AG04449 (cell line): ENCODE measurements at places on chromosomes 2 and 18.

DNA sequence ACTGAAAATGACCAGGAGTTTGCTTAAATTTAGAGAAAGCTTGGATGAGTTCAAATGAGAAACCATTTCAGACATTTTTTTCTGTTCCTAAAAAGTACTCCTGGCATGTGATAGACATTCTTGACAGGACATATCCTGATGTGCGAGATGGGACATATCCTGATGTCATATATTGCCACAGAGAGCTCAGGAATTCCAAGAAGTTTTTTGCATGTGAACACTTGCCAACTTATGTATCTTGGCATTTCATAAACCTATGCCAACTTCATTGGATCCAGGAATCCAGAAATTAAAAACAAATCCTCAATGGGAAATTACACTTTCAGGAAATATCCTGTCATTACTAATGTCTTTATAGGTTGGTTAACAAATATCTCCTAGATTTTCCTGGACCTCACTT lies 2.9 kb upstream of the SERPINB3 start:
- no peak for DNase-seq

DNA sequence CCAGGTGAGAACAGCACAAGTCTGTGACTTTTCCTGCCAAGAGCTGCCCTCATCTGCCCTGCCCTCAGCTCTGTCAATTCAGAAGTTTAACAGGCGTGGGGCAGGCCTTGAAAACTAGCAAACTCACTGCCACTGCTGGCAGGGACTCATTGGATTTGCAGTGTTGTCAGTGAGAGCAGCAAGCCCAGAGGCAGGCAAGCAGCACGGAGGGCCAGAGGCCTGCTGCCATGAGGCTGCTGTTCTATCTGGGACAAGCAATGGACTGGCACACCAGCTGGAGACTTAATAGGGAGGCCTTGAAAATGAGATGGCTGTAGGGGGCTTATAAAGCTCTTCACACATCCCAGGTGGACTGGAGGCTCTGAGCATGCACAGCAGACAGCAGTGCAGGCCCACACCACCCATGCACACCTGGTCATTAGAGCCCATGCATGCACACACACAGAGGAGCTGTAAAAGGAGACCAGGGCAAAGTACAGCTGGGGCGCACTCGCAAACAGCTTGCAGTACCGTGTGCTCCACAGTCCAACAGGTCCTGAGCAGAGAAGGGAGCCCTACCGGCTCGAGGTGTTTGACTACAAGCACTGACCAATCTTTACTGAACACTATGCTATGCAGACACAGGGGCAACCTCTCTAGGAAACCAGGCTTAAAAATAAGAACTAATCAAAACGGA lies 28.7 kb downstream of the MGAT4A start:
- no peak for DNase-seq

- DNase-seq: no peak
Measured at GRCh38 chr2:6818012-6818411, 47.7 kb downstream of the CMPK2 start.

DNA sequence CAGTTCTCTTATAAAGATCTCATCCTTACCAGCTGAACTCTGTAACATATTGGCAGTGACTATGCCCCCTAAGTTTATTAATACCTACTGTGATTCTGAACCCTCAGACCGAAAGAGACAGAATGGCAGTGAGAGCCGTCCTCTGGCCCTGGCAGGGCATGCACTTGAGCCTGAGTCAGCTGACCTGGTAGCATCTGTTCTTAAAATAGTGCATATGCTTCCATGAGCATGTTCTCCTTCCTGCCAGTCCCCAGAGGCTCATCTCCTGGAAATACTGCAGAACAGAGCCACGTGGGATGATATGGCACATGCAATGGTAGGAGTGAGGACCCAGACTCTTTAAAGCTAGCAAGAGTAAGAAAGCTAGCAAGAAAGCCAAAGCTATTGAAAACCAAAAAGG lies 59.0 kb downstream of the RASGRP3 start:
- DNase-seq: no peak

DNA sequence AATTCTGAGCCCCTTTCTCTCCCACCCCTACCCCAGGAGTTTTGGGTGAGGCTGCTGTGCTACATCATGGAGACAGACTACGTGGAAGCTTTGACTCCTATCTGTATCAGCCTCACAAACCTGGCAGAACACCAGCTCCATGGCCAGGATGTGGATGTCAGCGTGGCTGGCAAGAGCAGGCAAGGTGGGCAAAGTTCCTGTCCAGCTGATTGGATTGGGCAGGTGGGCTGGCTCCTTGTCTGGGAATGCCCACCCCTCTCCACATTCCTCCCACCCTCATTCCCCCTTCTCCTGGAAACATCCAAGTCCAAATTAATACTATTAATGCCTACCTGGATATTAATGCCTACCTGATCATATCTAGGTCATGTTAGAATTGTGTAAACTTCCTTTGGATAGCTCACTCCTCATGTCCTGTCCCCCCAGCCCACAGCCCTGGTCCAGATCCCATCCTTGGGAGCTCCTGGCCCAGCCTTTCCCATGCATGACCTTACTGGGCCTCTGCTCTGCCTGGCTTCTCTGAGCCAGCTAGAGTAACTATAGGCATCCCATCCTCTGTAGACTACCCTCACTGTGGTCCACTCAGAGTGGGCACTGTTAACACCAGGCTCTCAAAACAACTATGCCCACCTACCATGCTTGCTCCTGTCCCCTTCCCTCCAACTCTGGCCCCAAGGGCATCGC lies 24.1 kb downstream of the MROH2A start:
- no peak for DNase-seq

- DNase-seq: no peak
Measured at GRCh38 chr18:9826685-9827084, 59.1 kb upstream of the TXNDC2 start.

- no peak for DNase-seq
Measured at GRCh38 chr2:15265889-15266288, 295.2 kb downstream of the NBAS start.

DNA sequence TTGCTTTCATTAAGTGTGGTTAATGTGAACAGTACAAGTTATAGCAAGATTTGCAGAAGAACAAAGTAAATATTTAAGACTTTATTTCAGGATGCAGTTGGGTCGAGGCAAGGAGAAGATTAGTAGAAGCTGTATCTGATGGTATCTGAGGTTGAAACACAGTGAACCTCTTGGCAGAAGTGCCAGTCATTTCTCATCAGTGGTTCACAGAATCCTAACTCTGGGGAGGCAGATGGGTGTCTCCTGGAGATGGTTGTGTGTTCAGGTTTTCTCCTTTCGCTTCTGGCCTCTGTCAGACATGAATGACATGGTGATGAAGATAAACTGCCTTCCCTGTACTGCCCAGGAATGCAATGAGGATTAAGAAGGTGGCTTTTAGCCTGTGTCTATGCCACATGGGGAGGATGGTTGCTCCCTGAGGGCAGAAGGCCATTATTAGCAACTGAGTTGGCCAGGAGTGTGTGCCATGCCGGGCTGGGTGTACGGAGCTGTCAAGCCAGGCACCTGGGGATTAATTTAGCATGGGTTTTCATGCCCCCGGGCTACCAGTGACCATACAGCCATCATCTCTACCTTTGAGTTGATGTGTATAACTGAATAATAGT lies 28.0 kb downstream of the MGAT5 start:
- no peak for DNase-seq

DNA sequence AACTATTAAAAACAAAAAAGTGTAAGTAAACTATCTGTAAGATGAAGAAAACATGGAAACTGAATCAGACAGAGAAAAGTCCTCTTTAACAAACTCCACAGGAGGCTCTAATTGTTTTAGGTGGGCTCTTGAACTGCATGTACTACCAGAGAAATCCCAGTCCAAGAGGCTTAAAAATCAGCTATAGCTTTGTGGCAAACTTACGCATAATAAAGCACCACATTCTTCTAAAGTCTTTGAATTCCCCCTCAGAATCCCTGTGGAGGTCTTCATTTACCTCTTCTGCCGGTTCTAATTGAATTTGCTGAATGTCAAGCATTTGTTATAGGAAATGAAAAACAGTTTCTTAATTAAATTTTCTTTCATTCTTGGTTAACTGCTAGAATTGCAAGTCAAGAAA lies 40.8 kb downstream of the CHN1 start:
- no peak for DNase-seq

DNA sequence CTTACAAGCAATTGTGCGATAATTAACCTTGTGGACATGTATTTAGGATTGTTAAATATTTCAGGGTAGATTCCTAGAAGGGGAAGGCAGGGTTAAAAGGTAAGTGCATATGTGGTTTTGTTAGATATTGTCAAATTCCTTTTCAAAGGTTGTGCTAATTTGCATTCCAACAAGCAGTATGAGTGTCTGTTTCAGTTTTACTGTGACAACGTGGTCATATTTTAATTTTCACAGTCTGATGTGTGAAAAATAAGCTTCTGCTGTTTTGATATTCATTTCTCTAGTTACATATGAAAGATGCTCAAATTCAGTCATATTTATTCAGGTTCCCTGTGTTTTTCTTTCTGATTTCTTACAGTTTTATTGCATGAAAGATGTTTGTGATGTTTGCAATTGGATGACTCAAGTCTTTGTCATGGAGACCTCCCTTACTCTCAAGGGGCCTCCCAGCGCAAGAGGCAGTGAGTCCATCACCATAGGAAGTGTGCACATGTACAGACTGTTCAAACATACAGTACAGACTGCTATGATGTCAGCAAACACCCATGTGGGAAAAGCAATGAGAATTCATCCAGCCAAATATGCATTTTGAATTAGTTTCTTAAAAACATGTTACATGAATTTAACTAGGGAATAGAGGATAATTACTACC lies 310.8 kb downstream of the GALR1 start:
- DNase-seq: no peak

DNA sequence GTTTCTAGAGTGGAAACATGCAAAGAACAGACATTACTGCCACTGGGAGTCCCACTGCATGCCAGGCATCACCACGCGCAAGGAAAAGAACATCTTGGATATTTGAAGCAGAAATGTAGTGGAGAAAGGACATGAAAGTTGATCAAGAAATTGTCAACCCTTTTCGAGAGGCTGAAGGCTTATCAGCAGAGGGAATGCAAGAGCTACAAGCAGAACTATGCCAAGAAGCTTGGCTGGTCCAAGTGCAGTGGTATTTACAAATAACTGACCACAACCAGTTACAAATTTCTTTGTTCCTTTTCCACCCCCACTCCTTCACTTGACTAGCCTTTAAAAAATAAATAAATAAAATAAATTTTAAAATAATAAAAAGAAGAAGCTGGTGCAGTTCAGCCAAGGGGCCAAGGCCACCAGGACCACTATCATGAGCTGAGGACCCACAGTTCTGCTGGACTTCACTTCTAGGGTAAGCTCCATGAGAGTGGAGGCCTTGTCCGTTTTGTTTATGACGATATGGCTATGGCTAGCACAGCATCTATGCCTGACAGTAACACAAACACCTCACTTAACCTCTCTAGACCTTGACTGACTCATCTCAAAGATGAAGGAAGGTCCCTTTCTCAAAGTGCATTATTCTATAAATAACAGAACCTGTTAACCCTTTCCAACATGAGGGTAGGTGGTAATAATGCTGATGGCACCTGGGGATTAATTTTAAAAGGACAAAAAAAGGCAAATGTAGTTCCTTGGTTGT lies 20.9 kb downstream of the MARCHF4 start:
- DNase-seq: no peak

DNA sequence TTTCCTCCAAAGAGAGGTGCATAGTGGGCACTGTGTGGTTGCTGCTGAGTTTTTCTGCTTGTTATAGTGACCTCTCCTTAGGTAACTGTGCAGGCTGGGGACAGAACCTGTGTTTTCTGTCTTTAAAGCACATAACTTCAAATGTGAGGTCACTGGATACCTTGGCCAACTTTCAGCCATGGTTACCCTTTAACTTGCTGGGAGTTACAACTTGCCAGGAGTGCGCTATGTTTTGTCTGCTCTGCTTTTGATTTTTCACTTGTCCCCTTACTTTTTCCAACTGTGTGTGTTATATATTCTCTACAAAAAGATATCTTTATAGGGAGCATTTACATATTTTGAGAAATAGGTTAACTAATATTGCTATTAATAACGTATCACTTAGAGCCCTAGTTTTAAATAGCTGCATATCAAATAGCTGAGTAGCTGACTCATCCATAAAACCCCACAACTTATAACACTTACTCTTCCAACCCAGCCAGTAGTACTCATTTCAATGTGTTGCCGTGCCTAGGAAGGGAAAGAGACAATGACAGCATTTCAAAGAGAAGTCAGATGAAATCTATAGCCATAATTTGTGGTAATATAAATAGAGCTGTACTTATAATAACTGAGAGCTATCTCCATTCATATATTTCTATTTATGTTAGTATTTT lies 51.6 kb downstream of the DPP4 start:
- DNase-seq: no peak

- no peak for DNase-seq
Measured at GRCh38 chr2:26976237-26976636, 5.8 kb downstream of the MAPRE3 start.

GRCh38 chr2:105085525-105085924 lies 47.7 kb downstream of the MRPS9 start:
- DNase-seq: no peak

DNA sequence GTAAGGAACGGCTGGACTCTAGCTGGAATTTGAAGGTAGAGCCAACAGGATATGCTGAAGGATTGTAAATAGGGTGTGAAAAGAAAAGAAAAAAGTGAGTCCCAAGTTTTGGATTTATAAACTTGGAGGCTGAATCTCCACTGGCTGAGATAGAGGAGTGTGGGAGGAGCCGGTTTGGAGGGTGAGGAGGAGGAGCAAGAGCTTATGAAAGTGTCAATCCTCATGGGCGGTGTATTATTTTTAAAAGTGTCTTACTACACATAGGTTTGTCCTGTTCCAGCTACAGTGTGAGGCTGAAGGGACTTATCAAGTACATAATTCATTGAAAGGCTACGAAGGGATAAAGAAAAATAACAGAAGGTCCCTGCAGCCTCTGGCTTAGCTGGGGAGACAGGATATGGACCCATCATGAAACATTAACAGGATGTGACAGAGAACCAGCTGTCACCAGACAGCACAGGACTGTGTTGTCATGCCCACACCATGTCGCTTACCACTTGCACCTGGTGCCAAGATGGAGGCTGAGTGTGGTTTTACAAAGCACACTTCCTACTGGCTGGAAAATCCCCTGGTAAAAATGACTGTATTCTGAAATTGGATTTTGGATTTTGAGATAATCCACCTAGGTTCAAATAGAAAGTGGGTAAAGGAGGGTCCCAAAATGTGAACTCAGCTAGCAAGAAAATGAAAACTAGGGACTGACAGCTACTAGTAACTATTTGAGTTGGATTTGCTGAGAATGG lies 2.5 kb upstream of the MREG start:
- DNase-seq: no peak

GRCh38 chr2:140639628-140640027 lies 1491.2 kb downstream of the LRP1B start:
- no peak for DNase-seq

GRCh38 chr2:64750001-64750816 lies 96.5 kb upstream of the SERTAD2 start:
- DNase-seq: no peak

GRCh38 chr2:131156452-131157149 lies 51.5 kb downstream of the PLEKHB2 start:
- no peak for DNase-seq

DNA sequence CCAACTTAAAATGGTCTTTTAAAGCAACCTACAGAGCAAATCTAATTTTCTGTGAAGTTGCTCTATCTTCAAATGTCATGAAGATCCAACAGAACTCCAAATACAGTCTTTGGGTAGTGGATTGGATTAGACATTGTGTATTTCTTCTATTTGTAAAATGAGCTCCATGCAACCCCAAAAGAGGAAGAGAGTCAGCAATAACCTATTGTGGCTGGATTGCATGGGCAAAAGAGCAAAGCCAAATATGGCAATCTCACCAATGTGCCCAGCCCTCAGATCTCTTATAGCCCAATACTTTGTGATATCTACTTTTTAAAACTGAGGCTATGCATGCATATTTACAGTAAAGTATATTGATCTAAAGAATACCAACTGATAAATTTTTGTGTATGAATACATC lies 146.3 kb downstream of the TXNL1 start:
- DNase-seq: no peak

GRCh38 chr2:9747396-9747795 lies 95.9 kb upstream of the TAF1B start:
- no peak for DNase-seq
